ENCODE measurements at places on chromosomes 2 and 18.
A peak's percentile ranks its signal among the peaks of the same experiment; 100 is the strongest.

DNA sequence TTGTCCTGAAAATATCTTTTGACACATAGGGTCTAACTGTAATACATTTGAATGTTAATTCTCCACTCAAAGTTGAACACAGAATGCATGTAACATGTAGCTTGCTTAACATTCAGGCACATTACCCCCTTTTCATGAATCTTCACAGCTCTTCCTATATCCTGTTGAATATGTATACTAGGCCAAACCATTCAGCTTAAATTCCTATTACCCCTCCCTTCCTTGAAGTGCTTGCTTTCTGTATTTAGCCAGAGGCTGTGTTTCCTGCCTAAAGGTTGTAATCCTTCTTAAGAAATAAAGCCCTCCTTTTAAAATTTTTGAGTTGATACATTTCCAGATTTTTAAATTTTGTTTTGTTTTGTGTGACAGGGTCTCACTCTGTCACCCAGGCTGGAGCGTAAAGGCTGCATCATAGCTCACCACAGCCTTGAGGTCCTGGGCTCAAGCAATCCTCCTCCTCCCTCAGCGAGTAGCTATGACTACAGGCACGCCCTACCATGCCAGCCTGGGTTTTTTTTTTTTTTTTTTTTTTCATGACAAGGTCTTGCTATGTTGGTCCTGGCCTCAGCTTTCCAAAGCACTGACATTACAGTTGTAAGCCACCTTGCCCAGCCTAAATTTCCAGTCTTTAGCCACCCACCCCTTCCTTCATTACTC lies 357.6 kb downstream of the DSC3 start:
- DNase-seq, result peak; percentile 47

DNA sequence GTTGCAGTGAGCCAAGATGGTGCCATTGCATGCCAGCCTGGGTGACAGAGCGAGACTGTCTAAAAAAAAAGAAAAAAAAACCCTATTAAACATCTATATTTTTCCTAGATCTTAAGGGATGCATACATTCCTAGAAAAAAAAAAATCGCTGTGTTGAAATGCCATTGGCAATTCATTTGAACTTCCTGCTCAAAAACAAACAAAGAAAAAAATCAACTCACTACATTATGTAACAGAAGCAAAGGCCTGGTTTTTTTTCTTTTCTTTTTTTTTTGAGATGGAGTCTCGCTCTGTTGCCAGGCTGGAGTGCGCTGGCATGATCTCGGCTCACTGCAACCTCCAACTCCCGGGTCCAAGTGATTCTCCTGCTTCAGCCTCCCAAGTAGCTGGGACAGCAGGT lies 21.7 kb upstream of the STRN start:
- no peak for DNase-seq

DNA sequence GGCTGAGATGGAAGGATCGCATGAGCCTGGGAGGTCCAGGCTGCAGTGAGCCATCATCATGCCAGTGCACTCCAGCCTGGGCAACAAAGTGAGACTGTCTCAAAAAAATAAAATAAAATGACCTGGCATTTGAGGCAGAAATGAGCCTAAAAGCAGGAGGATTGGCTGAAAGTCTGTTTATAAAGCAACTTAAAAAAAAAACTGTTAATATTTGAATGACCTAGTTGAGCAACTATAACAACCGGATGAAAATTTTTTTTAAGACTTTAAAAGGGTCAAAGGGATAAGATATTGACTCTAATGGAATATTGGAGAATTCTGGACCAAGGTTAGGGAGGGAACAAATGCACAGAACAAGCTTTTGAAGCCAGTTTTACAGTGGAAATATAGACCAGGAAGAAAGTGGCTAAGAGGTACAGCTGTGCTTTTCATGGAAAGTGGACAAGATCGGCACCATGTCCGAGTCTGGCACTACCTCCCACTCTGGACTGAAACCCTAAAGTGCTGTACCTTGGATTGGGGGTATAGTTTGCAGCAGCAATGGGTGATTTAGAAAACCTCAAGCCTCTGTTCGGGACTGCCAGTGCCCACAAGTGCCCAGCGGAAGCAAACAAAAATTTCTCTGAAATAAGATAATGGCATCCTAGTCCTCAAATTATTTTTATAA lies 33.2 kb upstream of the ELAC1 start:
- DNase-seq, result no peak

GRCh38 chr18:49861659-49862058 lies 48.3 kb upstream of the ACAA2 start:
- DNase-seq, result no peak

DNA sequence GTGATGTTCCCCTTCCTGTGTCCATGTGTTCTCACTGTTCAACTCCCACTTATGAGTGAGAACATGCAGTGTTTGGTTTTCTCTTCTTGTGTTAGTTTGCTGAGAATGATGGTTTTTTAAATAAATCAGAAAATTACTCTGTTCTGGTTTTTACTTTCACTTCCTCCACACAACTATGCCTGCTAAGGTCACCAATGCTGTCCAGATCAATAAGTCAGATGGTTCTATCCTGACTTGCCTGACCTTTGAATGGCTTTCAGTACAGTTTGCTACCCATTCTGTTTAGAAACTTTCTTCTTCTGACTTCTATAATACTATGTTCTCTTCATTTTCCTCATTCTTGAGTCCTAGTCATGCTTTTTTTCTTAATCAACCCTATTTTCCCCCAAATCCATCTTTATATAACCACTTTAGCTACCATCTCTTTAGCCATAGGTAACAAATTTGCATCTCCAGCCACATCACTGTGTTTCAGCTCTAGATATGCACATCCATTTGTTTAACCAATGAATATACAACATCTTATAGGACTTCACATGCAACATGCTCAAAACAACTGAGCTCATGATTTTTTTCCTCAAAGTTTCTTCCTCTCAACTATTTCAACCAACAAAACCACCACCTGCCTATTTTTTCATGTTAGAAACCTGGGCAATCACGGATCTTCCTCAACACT lies 58.8 kb upstream of the SLC38A11 start:
- no peak for DNase-seq

DNA sequence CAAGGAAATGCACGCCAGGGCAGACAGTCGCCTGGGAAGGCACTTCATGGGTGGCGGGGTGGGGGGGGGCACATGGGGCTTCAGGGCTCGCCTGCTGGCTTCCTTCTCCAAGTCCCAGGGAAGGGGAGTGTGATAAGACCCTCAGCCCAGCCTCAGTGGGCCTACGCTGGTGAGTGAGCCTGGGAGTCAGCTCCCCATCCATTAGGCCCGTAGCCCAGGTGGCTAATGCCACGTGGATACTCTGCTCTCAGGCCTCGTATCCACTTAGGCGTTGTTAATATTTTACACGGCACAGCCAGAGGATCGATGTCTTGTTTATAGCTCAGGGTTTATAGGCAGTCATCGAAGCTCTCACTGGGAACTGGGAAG lies 47.1 kb downstream of the KCNIP3 start:
- no peak for DNase-seq

GRCh38 chr2:28150236-28150915 lies 242.3 kb upstream of the FOSL2 start:
- no peak for DNase-seq

GRCh38 chr2:161044095-161044865 lies 115.9 kb upstream of the TANK start:
- DNase-seq, result no peak

- DNase-seq, result no peak
Observed at GRCh38 chr2:188414869-188415753, 123.4 kb downstream of the GULP1 start.

- DNase-seq, result no peak
Observed at GRCh38 chr2:237650455-237650850, 23.1 kb downstream of the LRRFIP1 start.

DNA sequence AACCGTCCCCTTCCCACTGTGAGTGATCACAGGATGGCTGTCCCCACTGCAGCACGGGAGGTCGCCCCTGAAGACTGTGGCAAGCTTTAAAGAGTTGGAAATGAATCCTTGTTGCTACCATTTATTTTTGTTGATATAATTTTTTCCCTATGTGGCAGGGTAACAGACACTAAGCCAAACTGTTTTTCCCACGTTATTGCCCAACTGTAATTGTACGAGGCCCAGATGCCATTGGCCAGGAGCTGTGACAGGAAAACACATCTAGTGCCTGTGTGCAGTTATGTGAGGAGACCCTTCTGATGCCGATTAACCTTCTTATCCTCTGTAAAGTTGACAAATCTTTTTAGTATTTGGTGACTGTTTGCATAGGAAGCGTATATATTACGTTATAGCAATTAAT lies 44.2 kb downstream of the MRPS9 start:
- no peak for DNase-seq

DNA sequence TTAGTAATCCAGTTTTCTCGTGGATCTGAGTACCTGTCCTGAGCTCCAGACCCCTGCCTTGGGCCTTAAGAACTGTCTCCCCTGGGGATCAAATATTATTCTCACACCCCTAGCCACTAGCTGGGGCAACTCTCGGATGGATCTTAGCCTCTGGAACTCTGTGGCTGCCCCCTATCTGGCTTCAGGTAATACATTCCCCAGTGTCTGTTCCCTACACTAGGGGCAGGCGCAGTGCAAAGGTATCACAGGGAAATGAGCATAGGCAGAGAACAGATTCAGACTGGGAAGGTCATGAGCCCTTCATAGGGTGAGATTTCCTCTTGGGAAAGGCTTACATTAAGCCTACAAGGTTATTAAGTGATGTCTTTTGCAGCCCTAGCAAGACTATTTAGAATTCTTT lies 11.2 kb upstream of the SIX2 start:
- DNase-seq, result no peak

GRCh38 chr2:30225131-30225762 lies 6.1 kb upstream of the LBH start:
- DNase-seq, result no peak

DNA sequence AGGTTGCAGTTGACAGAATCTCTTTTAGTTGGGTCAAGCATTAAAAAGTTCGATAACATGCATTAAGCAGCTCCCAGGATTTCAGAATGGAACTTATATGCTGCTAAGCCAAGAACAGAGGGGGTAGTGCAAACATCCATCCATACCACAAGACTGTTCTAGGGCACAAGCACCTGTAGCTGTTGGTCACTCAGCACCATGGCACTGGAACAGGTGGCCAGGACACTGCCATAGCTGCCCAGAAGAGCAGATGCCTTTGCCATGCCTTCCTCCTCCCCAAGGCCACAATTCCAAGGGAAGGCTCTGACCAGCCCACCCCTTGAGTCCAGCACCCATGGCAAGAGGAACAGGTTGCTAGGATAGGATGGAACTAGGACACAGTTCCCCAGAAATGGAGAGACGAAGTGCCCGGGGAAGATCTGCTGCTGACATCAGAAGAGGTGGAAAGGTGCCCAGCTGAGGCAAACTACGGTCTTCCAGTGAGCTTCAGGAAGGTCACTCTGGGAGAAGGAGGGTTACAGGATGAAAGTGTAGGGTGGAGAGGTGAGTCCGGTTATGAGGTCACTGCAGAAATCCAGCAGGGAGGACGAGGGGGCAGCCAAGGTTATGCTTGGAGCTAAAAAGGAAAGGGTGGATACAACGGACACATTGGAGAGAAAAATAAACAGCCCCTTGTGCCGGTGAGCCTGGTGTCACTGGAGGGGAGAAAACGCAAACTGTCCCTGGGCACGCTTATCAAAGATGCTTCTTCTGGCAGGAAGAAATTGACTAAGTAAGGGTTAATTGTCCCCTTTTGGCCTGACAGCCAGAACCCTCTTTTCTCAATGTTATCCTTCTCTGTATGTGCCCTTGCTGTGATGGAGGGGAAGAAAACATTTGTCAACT lies 41.9 kb downstream of the C1QL2 start:
- DNase-seq, result no peak

GRCh38 chr2:191818725-191819350 lies 28.1 kb downstream of the CAVIN2 start:
- DNase-seq, result no peak

GRCh38 chr18:48992791-48993555 lies 42.2 kb upstream of the SMAD7 start:
- no peak for DNase-seq

- DNase-seq, result no peak
Observed at GRCh38 chr18:11857177-11857887, 6.1 kb downstream of the CHMP1B start.

GRCh38 chr2:227482638-227483340 lies 10.8 kb downstream of the AGFG1 start:
- no peak for DNase-seq

GRCh38 chr18:28999726-29000125 lies 822.8 kb upstream of the CDH2 start:
- DNase-seq, result no peak

DNA sequence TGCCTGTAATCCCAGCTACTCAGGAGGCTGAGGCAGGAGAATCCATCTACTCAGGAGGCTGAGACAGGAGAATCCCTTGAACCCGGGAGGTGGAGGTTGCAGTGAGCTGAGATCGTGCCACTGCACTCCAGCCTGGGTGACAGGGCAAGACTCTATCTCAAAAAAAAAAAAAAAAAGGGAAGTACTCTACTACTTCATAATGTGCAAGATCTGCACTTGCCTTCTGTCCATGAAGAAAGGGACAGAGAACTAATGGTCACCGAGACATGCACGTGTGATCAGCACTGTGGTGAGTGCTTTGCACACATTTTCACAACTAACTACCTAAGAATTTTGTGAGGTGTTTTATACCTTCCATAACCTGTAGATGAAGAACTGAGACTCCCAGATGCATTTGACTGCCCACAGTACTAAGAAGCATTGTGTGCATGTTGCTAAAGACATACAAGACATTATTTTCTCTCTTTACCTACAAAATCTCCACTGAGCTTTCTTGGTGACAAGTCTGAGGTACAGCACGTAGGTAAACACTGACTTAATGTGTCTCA lies 784.8 kb upstream of the ID2 start:
- DNase-seq, result no peak

GRCh38 chr2:9139491-9140443 lies 66.8 kb upstream of the ASAP2 start:
- peak; percentile 52 for DNase-seq

DNA sequence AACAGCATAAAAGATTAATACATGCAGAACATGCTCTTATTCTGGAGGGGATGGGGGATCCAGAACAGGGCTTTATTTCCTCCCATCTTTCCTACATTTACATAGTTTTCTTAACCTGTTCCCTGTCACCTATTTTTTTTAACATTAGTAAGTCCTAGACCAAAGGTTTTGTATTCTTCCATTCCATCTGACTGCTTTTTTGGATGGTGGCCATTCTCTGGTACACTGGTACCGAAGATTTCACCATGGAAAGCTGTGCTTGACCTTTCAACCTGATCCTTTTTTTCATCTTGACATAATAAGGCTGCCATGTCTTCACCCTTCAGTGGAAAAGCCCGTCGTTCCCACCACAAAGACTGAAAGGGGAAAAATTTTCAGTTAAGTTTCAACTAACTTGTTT lies 20.4 kb downstream of the RPE start:
- no peak for DNase-seq

GRCh38 chr2:73031725-73032701 lies 39.5 kb downstream of the SFXN5 start:
- no peak for DNase-seq

DNA sequence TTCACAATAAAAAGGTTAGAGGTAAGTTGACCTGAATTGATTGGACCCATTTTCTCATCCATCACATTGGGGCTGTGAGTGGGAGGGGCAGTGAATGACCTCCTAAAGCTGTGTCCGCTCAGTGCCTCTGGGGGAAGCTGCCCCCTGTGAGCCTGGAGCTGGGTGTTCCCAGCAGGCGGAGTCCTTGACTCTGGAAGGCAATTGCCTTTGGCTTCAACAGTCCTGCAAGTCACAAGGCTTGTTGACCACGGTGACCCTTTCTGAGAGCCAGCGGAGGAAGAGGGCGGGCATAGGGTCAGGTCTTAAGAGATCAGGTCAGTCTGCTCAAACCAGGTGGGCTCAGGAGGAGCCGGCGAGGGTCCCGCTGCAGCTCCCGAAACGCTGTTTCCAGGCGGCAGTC lies 1.1 kb upstream of the CIDEA start:
- DNase-seq, result no peak

Data from HAP-1 (cell line).